CD4-positive, alpha-beta T cell treated with Interleukin-1 beta for 1 hour (primary cell): ENCODE measurements at places on chromosomes 6 and 20.
A peak's percentile ranks its signal among the peaks of the same experiment; 100 is the strongest.

GRCh38 chr6:128720891-128721290 is 162.0 kb upstream of the LAMA2 start:
- DNase-seq = no peak

DNA sequence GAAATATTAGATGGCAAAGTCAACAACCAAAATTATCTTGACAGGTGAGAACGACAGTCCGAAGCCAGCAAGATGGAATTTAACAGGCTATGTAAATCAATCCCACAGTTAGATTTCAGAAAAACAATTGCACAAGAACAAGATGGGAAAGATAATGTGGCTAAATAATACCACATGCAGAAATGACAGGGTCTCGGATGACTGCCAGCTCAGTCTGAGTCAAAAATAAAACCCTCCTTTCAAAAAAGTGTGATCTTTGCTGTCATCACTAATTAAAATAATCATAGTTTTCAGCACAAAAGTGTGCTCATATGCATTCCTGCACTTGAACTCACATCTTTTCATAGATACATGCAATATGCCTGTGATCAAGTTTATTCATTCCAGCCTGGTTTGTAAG is 25.9 kb downstream of the FOXQ1 start:
- no peak for DNase-seq

GRCh38 chr6:441126-441920 is 49.8 kb downstream of the IRF4 start:
- DNase-seq = no peak

DNA sequence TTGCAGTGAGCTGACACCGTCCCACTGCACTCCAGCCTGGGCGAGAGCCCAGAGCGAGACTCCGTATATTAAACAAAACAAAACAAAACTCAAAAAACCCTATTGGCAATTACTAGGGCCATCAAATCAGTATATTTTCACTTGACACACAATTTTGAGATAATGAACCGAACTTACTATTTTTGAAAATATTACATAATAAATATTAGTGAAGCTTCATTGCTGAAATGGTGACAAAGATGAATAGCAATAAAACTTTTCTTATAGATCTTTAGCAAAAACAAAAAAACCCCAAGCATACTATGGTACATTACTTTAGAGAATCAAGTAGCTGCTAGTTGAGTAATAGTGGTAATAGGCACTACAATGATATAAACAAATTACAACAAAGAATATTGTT is 113.0 kb downstream of the ATG5 start:
- no peak for DNase-seq

- no peak for DNase-seq
Observed at GRCh38 chr20:49794336-49795134, 18.1 kb upstream of the SLC9A8 start.

- DNase-seq = no peak
Observed at GRCh38 chr6:143110996-143111395, 50.3 kb downstream of the AIG1 start.

- DNase-seq = no peak
Observed at GRCh38 chr20:24778585-24779031, 170.5 kb upstream of the CST7 start.

DNA sequence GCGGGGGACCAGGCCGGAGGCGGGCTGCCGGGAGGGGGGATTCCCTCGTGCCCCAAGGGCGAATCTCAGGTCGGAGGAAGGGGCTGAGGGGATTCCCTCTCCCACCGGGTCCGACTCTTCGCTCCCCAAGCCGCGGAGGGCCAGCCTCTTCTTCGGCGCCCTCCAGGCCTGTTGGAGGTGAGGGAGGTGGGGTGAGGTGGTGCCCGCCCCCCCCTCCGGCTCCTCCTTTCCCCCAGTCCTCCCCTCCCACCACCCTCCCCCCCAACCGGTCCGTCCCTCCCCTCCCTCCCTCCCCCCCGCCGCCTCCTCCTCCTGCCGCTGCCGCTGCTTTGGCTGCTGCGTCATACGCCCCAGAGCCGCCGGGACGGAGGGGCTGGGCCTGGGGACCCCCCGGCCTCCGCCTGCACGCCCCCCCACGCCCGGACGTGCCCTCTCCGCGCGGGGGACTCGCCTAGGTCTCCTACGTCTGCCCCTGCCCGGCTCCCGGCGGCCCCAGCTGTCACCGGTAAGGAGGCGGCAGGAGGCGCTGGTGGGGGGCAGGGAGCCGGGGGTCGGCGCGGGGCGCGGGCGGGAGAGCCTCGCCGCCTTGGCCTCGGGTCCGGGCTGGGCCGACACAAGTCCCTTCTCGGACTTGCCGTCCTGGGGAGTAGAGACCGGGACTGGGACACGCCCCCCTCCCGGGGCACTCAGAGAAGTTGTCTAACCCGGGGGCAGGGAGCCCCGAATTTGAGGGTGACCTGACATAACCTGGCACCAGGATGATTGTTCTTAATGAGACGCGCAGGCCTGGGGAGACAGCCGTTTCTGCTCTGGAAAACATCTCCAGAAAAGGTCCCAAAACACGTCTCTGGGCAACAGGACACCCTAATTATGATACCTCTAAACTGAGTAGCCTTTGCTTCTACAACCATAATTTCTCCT is at the start of gene PHF1:
TSS of gene PHF1 (plus strand) at position 304 of the 921 bp plus-strand sequence. CDS start 1,250 bp downstream, outside the sequence.
- DNase-seq = peak; percentile 94

DNA sequence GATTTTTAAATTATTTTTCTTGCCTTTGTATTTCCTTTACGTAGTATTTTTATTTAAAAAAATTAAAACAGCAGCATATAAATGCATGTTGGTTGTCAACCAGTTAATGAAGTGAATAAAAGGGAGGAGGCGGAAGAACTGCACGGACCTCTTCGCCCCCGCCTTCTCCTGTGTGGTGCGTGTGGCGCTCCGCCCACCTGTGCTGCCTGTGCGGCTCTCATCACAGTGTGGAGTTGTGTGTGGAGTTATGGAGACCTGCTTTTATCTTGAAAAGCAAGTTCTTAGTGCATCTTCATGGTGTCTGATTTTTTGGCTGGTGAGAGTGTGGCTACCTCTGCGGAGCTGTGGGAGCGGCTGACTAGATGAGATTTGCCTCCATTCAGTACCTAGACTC is 58.4 kb downstream of the PTPN1 start:
- DNase-seq = no peak

DNA sequence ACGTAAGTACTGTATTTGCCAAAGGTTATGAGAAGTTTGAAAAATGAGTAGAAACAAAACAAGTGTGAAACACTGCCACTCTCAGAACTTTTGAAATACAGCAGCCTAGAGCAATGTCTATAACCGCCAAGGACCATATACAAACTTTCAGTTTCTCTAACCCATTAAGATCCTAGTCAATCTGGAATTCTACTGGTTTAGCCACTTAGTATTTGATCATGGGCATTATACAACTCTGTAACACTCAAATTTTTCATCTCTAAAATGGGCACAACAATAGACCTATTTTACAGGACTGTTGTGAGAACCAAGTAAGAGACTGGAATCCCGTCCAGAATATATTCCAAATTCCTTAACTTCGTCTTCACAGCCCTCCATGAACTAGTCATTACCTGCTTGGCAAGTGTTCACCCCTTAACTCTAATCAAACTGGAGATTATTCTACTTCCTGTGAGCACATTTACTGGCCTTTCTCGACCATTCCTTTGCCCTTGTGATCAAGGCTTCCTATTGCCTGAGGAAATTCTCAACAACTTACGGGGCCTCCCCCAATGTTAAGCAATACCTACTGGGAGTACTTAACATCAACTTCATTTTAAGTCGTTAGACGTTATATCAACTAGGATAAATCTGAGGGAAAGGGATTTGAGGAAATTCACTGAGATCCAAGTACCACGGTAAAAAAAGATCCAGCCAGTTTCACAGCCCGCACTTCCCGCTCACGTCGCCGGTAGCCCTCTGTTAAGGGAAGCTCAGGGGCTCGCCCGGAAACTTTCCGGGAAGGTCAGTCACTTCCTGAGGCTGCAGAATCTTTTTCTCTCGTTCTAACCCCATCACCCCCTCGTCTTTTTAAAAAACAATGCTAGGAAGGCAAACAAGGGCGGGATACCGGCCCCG is 1.1 kb downstream of the EIF2S2 start:
- no peak for DNase-seq

GRCh38 chr6:23175391-23175790 is 606.0 kb downstream of the HDGFL1 start:
- DNase-seq = no peak

- DNase-seq = no peak
Observed at GRCh38 chr6:137926207-137926731, 59.2 kb downstream of the TNFAIP3 start.

- no peak for DNase-seq
Observed at GRCh38 chr6:36666826-36667591, 11.5 kb upstream of the CDKN1A start.

- DNase-seq = no peak
Observed at GRCh38 chr20:18009116-18009515, 40.3 kb downstream of the MGME1 start.

- DNase-seq = no peak
Observed at GRCh38 chr6:150361876-150362275, 6.9 kb upstream of the IYD start.

DNA sequence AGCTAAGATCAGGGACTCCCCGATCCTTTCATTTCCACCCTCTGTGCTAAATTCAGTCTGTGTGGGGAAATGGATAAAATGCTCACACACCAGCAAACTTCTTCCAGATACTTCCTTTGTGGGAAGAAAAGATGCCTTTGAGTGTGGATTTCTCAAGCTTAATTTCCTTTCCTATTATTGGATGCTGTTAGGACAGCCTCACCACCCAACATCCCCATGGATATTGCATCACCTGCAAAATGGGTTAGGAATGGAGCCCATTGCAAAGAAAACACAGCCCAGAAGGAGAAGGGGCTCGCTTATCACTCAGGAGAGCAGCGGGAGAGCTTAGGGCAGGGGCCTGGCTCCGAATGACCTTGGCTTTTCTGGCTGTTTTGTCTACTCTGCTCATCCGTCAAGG is 272.2 kb downstream of the CDC5L start:
- DNase-seq = no peak
